PC-9 (cell line): ENCODE measurements at places on chromosomes 7 and 10.

GRCh38 chr10:61024151-61024855 lies 80.3 kb upstream of the RHOBTB1 start:
- DNase-seq: no peak

DNA sequence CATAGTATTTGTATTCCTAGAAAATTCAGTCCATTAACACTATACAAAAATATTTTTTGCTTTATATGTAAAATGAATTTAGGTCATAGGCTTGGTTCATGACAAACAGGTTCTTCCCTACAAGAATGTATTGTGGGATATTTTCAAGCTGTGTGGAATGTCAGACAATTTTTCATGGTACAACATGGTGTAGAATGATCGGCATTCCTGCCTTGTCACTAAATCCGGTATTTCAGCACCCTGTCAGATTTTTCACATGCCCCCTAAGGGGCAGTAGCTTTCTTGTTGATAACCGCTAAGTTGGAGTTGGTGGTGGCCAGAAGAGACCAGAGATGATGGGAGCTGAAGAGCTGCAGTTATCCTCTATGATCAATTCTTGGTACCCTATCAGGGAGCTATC lies 154.3 kb downstream of the SORCS3 start:
- no peak for DNase-seq

DNA sequence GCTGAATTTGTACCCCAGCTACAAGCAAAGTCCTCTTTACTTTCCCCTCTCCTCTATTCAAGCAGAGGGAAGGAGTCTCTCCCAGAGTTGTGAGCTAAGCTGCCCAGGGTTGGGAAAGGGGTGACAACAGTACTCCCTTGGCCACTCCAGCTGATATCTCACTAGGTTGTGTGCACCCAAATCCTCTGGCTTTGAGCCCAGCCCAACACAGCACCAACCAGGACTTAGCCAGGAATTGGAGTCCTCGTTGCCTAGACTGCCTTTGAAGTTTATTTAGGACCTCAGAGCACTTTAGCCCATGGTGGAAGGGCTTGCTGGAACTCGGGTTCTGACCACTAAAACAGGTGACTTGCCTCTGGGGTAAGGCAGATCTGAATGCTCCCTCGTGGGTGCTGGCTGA lies 35.7 kb upstream of the DYNC1I1 start:
- DNase-seq: no peak

DNA sequence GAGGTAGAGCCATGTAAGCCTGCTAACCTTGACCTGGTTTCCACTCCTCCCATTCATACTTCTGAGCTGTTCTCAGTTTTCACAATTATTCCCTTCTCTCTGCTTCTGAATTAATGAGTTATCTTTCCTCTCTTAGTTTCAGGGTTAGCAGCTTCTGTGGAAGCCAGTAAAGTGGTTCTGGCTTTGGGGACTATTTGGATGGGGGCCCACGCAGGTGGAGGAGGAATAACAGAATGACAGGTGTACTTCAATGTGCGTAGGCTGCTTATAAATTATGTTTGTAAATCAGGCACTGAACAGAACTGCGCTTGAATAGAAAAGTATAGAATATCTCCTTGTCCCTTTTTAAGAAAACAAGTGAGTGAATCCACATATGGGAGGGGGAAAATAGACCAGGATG lies 128.9 kb upstream of the GAD2 start:
- no peak for DNase-seq

DNA sequence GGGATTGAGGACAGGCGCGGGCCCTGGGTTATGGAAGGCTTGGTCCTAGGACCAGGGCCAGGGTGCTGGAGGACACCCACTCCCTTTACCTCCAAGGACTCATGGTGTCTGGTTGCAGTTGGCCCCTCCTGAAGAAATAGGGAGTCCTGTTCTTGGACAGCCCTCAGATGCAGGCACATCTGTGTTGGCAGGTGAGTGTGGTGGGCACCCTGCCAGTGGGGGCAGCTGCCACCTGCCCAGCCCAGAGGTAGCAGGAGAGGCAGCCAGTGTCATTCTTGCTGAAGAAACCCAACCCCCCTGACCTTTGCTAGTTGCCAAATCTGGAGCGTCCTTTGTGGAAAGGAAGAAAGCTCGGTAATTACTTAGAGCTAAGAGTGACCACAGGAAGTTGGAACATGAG lies 8.3 kb downstream of the GALNT17 start:
- DNase-seq: no peak

- DNase-seq: no peak
These were observed 315.1 kb downstream of the BBS9 start for GRCh38 chr7:33444511-33444910.

DNA sequence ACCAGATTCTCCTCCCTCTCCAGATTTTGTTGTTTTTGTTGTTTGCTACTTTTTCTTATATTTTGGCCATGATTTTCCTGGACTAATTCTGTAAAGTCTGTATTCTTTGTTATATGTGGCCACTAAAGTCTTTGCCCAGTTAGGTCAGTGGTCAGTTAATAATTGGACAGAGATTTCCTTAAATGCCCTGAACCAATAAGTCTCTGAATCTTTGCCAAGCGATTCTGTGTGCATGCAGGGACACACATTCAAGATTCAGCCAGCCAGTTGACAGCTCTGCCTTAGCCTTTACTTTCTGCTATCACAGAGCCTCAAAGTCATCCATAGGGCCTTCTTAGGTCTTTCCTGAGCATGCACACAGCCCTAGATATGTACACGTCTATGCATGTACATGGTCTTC lies 11.0 kb upstream of the COL17A1 start:
- no peak for DNase-seq

DNA sequence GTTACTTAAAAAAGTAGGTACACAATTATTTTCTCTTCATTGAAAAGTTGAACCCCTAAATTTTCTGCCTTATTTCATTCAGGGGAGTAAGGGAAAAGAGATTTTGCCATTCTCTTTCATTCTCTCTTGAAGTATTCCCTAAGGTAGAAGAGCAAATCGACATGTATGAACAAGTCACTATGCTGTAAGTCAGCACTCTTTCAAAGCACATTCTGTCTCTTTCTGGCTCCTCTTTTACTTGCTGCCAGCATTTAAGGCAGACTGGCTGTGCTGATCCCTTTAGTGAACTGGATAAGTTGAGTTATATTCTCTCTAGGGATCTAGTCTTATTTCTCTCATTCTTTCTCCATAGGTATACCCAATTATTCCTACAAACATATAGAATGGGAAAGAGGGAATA lies 222.3 kb upstream of the ZWINT start:
- DNase-seq: no peak

GRCh38 chr10:71852355-71852937 lies 1.4 kb upstream of the PSAP start:
- DNase-seq: no peak

DNA sequence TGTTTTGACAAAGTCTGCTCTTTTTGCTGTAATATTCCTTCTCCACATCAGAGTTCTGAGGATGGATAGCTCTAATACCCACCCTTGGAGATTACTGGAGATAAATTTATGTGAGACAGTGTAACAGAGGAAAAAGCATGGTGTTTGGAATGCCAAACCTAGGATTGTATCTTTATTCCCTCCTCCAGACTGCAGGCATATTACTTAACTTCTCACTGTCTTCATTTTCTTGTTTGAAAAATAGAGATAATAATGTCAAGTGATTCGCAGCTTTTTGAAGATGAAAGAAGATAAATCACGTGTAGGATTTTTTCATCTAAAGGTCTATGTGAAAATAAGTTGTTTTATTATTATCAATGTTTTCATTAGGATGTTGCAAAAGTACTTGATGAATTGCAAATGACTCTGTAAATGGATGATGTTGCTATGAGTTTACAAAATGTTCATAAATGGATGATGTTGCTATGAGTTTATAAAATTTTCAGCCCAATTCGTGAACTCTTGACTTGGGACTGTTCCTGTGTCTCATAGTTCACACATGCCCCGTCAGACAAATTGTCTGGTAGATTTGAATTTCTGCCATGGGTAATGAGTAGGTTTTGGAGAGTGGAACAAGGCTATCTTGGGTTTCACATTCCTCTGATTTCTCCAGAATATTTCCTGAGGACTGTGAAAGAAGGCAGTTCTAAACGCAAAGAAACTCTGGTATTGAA lies 113.1 kb upstream of the IGFBP3 start:
- no peak for DNase-seq

DNA sequence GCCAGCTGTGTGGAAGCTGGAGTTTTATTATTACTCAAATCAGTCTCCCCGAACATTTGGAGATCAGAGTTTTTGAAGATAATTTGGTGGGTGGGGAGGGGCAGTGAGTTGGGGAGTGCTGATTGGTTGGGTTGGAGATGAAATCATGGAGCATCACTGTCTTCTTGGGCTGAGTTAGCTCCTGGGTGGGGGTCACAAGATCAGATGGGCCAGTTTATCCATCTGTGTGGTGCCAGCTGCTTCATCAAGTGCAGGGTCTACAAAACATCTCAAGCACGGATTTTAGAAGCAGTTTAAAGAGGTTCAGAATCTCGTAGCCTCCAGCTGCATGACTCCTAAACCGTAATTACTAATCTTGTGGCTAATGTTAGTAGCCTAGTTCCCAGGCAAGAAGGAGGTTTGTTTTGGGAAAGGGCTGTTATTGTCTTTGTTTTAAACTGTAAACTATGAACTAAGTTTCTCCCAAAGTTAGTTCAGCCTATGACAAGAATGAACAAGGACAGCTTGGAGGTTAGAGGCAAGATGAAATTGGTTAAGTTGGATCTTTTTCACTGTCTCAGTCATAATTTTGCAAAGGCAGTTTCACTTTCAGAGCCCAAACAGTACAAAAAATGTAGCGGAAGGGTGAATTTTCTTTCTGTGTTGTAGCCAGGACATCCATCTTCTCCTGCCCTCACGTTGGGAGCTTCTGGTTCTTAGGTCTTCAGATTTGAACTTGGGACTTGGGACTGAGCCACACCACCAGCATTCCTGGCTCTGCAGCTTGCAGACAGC lies 43.1 kb downstream of the KLF6 start:
- no peak for DNase-seq

DNA sequence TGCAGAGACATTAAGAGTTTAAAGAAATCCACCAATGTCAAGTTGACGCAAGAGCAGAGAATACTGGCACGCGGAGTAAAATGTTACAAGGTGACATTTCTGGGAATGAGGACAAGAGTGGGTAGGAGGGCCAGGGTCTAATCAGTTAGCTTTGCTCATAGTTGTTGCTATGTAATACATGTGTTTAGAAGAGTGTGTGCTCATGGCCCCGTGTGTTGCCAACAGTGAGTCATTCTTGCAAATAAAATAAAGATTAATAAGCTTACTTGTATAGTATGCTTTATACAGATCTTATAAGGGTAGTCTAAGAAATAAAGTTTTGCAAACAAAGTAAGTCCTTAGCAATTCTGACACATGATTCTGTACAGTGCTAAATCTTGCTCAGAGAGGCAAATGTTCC lies 64.5 kb downstream of the DNMBP start:
- no peak for DNase-seq

DNA sequence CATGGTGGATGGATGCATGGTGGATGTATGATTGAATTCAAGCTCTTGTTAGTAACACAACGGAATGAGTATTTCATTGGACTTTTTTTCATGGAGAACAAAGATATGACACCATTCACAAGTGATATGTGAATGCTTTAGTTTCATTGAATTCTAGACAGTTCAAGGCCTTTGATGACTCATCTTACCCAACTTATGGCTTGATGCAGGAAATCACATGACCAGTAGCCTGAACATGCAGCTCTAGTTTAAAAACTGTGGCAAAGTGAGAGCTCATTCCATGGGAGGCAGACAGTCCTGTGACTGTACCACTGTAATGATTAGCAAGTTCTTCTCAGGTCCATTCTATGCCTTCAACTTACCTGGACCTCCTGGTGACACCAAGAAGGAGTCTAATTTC lies 1239.3 kb downstream of the TYW1 start:
- DNase-seq: no peak

DNA sequence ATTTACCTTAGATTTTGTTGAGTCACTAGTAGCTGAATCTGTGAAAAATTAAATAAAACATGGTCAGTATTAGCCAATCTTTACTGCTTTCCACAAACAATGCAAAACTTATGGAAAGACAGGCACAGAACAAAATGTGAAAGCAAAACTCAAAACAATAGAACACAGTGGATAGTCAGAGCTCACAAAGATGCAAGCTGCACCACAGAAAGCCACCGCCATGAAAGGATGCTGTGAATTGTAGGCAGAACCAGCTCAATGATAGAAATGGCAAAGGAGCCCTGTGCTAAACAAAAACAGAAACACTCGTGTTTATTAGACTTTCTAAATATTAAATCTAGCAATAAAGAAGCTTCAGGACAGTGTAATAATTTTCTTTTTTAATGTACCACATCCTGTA lies 134.4 kb downstream of the ARHGAP21 start:
- DNase-seq: no peak

DNA sequence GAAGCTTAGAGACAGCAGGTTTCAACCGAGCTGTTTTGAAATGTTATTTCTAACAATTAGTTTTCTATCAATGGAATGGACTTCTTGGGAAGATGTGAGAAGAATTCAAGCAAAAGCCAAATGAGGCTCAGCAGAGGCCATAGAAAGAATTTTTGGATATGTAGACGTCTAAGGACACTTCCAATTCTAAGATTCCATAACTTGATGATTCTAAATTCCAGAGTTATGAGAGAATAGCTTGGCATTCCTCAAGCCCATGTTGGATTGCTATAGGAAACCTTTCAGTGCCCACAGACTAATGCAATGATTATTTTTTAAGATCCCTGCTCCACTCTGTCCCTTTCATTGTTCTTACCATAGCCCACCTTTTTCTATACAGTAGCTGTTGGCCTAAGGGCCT lies 77.2 kb upstream of the PALS2 start:
- no peak for DNase-seq

DNA sequence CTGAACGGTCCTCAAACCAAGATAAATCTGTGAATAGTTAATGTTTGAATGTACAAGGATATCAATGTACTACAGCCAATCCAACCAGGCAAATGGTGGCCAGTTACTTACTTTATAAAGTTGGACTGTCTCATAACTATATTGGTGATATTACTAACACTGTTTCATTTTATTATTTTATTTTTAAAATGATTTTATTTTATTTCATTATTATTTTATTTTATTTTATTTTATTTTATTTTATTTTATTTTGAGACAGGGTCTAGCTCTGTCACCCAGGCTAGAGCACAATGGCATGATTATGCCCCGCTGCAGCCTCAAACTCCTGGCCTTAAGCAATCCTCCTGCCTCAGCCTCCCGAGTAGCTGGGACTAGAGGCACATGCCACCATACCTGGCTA lies 6.8 kb downstream of the IL15RA start:
- no peak for DNase-seq

GRCh38 chr7:68476966-68477365 lies 1121.3 kb upstream of the AUTS2 start:
- peak; percentile 78 for DNase-seq

- no peak for DNase-seq
These were observed 269.2 kb downstream of the NRG3 start for GRCh38 chr10:82144153-82144552.

GRCh38 chr10:103884681-103885139 lies 29.3 kb upstream of the SH3PXD2A start:
- no peak for DNase-seq

DNA sequence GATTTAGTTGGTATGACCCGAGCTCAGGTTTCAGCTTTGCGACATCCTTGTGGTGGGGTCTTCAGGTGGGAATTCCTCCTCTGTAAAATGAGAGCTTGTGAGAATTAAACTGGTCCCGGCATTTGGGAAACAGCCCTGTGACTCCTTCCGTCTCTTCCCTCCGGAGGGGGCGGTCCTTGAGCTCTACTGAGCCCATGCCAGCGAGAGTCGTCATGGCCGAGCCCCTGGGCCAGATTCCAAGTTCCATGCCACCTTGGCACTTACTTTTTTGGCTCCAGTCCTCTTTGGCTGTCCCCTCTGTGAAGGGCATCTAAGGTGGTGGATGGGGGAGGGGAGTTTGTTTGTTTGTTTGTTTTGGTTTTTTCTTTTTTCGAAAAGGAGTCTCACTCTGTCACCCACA lies 47.6 kb downstream of the GTF2IRD1 start:
- DNase-seq: no peak

GRCh38 chr10:100847440-100847839 lies 65.3 kb upstream of the SLF2 start:
- no peak for DNase-seq
